ENCODE measurements at places on chromosomes 16 and 17.

DNA sequence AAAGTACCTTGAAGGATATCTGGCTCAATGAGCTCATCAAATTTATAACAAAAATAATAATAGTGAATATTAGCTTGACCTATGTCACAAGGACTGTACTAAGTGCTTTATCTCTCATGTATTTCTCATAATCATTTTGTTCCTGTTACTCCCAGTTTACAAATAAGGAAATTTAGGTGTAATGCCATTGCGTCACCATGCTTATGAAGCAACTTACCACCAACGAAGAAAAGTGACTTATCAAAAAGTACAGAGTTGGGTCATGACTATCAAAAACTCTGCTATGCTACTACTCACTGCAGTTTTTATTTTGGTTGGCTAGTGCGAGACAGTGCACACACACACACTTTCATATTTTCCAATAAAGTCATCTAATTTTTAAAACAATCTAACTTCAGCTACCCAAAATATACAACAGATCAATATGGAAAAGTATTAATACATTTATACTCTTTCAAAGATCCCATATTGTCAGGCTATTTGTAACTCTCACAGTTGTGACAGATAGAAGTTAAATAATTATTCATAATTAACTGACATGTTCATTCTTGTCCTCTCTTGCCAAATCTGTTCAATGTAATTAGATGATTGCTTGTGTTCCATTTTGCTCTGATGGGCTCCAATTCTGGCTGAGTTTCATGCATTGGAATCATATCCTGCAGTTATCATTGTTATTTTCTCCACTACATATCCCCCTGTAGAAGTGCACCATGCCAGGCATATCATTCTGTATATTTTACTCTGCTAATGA, 119.4 kb downstream of the KCNJ2 start:
- no peak for DNase-seq

DNA sequence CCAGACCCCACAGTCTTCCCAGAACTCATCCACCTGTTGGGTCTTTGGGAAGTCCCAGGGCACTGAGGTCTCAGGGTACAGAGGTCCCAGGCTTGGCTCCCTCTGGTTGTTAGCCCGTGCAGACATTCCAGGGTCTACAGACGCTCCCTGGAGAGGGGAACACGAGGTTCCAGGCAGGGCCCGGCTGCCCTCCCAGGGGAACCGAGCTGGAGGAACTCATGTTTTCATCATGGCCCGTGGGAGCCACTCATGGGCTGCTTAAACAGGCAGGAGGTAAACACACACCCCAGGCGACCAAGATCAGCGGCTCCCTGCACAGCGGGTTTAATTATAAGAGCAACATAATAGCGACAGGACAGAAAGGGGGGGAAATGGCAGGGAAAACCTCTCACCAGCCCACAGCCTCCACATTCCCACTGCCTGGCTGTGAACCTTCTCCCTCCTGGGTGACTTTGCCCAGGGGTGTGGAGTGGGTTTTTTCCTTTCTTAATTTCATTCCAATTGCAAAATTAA, 36.5 kb downstream of the TRARG1 start:
- no peak for DNase-seq

GRCh38 chr17:32882029-32882428, 5.1 kb upstream of the MYO1D start:
- no peak for DNase-seq

DNA sequence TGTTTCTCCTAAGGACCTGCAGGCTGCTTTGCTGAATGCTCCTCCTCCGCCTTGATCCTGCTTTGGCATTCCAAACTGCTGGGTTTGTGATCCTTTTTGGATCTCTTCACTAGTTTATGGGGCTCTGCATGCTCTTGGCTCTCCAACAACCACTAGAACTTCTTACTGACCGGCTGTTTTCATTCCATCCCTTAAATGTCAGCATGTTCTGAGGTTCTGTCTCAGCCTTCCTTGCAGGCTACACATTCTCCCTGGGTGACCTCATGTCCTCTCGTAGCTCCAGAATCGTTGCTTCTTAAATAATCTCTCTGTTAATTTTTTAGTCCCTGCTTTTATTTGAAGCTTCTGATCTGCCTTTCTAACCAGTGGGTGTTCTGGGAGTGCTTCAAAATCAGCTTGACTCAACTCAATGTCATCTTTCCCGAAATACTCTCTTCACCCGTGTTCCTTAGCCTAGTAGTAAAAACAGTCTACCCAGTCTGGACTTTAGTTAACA, 119.0 kb upstream of the HS3ST2 start:
- no peak for DNase-seq

GRCh38 chr17:82655038-82655479, 6.8 kb upstream of the WDR45B start:
- no peak for DNase-seq

DNA sequence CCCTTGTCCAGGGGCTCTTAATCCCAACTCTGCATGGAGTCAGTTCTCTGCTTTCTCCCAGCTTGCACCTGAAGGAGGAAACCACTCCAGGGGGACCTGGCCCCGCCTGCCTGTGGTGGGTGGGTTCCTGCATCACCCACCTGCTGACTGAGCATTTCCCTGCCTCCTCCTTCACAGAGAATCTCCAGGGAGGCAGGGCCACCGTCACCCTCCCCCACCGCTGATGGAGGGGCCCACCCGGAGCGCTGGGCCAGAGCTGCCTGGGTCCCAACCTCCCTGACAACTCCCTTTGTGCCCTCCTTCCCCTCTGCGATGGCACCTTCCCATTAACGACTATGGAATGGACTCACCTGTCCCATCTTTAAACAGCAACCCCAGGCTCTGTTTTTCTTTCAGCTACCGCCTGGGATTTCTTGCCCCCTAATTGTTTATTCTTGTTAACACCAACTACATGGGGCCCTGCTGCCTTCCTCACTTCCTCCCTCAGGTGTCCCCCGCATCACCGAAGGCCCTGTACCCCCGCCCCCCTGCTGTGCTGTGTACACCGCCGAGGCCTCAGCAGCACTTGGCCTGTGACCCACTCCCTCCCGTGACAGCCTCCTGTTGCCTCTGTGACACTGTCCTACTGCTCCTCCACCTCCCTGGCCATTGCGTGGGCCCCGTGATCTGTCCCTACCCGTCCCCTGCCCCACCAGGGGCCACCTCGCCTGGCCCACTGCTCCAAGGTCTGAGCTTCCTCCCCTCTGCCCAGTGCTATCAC, 842 bp upstream of the TEDC2 start:
- no peak for DNase-seq

GRCh38 chr17:29412780-29413565, 22.8 kb downstream of the TAOK1 start:
- DNase-seq = no peak

GRCh38 chr16:64184156-64184555, 937.7 kb downstream of the CDH11 start:
- no peak for DNase-seq

DNA sequence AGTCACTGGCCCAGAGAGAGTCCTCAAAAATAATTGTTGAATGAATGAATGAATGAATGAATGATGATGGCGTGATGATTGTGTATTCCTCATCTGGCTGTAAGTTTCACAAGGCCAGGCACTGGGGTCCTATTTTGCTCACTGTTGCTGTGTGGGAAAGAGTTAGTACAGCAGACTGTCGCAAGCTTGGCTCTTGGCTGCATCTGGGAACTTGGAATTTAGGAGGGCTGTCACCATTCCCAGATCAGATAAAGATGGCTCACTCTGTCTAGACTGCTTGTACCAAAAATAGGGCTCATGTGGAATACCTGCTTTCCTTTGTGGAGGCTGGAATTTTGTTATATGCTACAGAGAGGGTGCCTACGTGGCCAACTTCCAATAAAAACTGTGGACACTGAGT, 530.6 kb downstream of the WWOX start:
- DNase-seq = no peak

GRCh38 chr16:60329108-60329507, 1595.0 kb upstream of the GOT2 start:
- DNase-seq = no peak

DNA sequence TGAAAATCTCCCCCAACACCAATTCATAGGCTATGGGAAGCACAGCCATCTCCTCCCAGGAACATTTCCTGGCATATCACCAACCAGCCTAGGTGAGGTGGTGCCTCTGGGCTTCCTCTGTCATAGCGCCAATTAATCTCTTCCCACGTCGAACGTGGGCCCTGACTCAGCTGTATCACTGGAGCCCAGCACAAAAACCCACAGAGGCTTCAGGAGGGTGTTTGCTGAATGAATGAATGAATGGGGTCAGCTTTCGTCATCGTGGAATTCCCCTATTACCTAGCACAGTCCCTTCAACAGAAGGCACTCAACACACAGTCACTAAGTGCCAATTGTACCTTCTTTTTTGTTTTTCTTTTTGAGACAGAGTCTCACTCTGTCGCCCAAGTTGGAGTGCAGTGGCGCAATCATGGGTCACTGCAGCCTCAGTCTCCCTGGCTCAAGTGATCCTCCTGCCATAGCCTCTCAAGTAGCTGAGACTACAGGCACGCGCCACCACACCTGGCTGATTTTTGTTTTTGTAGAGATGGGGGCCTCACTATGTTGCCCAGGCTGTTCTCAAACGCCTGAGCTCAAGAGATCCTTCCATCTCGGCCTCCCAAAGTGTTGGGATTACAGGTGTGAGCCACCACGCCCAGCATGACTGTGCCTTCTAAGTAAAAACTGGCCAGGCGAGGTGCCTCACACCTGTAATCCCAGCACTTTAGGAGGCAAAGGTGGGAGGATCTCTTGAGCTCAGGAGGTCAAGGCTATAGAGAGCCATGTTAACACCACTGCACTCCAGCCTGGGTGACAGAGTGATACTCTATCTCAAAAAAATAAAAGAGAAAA, 4.1 kb downstream of the ZNF688 start:
- no peak for DNase-seq

GRCh38 chr17:45222996-45223538, 1.4 kb downstream of the FMNL1 start:
- no peak for DNase-seq

GRCh38 chr16:89009343-89010209, 32.6 kb upstream of the CBFA2T3 start:
- no peak for DNase-seq

GRCh38 chr16:83949724-83950001, 3.4 kb upstream of the OSGIN1 start:
- no peak for DNase-seq

GRCh38 chr17:1379930-1380313, 20.1 kb downstream of the YWHAE start:
- DNase-seq = no peak

- no peak for DNase-seq
These were observed 22.7 kb upstream of the PPM1D start for GRCh38 chr17:60577147-60577915.

DNA sequence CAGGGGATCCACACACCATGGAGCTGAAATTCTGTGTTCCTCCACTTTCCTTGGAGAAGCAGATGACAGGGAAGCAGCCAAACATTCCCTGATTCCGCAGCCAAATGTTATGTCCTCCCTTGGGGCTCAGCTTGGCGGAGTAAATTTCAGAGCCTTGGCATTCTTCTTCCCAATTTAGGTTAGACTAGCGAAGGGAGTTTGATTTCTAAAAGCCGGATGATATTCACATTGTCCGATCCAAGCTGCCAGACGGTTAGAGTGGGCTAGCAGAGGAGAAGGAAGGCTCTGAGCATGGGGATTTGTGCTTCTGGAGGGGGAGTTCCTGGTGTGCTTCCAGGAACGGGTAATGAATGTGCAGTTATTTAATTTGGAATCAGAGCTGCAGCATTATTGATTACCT, 380.4 kb upstream of the EEF2KMT start:
- no peak for DNase-seq

DNA sequence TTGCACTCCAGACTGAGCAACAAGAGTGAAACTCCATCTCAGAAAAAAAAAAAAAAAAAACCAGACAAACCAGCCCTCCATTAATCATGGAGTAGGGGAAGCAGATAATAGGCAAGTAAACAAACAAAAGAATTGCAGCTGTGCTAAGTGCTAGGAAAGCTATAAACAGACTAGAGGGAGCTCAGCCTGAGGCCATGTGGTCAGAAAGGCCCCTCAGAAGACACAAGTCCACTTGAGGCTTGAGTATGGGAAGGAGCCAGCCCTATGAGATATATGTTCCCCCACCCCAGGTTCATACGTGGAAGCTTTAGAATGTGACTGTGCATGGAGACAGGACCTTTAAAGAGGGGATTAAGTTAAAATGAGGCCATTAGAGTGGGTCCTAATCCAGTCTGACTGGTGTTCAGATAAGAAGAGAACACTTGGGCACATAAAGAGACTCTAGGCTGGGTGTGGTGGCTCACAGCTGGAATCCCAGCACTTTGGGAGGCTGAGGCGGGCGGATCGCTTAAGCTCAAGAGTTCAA, 132.6 kb upstream of the NOL11 start:
- DNase-seq = peak; percentile 12

- no peak for DNase-seq
These were observed 166.9 kb downstream of the C16orf95 start for GRCh38 chr16:87150262-87150661.

DNA sequence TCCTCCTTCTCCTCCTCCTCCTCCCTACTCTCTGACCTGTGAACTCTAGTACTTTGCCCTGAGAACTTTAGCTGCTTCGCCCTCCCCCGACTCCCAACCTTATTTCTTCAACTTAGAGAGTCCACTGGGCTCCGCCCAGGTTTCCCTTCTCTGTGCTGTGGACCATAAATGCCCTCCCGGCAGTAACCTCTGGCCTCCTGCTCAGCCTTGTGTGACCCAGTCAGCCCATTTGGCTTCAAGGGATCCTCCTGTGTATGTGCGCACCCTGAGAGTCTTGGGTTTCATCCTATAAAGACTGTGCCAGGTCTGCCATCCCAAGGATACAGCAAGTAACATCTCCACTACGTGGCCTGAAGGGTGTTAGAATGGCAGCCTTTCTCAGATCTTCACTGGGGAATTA, 275.6 kb upstream of the C16orf82 start:
- no peak for DNase-seq

DNA sequence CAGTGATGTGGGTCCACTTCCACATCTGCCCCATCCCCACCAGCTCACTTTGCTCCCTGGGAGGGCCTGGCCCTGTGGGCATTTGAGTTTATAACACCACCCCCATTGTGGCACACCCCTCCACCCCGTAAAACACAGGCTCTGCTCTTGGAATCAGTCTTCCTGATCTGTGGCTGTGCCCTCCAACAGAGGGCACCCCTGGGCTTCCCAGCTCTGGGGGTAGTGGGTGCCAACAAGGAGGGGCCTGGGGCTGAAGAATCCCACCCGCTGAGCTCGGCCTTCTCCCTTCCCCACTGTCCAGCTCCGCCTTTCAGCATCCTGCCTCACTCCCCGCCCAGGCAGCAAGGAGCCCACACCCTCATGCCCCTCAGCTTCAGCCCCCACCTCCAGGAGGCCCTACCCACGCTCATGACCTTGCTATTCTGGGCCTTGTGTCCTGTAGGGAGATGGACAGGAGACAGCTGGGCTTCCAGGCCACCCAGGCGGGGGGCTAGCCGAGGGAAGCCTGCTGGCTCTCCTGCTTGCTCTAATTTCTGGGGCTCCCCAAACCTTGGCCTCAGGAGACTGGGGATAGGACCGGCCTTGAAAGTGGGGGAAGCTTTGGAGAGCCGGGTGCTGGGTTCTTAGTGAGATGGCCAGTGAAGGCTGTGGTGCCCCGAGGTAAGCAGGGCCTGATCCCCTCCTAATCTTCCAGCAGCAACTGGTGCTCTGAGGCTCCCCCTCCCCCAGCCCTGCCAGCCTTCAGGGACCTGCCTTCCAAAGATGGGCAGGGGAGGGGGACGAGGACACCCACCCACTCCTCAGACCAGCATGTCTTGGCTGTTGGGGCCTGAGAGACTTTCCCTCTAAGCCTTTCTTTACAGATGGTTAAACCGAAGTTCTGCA, 2.9 kb upstream of the ATP2A1 start:
- no peak for DNase-seq

Data from NCI-H526 treated with DMSO at 0.1 percent for 48 hours (cell line).